ENCODE measurements at places on chromosomes 7 and 10.

DNA sequence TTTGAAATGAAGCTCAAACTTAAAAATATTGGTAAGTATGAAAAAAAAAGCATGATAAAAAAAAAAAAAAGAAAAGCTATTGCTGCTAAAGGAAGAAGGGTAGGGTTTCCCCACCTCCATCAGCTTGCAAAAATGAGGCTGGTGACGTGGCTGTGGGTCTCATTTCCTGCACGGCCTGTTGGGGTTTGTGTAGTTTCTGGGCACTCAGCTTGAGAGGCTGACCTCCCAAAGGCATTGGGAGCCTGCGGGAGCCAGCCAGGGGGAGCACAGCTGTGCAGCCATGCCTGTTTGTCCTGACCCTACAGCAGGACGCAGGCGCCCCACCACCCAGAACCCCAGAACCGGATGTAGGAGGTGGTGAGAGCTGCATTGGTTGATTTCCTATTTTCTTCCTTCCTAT is 48.8 kb upstream of the CARD11 start:
- DNase-seq = no peak

DNA sequence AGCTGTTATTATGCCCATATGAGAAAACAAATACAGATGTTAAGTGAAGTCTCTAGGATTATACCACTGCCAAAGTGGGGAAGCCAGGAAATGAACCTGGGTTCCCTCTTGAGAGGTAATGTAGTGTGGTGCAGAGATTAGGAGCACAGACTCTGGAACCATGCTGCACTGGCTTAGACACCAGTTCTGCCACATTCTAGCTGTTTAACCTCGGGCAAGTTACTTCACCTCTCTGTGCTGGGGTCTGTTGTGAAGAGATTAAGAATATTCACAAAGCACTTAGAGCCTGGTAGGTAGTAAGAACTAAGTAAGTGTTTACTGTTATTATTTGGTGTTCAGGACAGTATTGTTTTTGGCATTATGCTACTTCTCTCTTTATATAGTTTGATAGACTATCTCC is 41.9 kb downstream of the PDE6C start:
- no peak for DNase-seq

GRCh38 chr10:88116481-88116880 is 253.1 kb downstream of the PTEN start:
- DNase-seq = no peak

- no peak for DNase-seq
Observed at GRCh38 chr10:129594811-129595210, 127.8 kb downstream of the MGMT start.

DNA sequence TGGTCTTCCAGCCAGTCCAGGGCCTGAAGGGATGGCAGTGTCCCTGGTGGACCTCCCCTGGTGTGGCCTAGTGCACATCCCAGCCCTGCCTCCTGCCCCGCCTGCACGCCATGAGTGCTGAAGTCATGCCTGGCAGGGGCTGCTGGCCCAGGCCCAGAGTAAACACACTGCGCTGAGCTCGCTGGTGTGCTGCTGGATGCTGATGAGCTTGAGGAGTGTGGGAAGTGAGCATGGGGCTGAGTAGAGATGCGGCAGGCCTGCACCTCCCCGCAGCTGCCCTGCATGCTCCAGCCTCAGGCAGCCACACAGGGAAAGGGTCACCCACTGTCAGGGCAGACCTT is 43.2 kb downstream of the HTRA1 start:
- DNase-seq = no peak

DNA sequence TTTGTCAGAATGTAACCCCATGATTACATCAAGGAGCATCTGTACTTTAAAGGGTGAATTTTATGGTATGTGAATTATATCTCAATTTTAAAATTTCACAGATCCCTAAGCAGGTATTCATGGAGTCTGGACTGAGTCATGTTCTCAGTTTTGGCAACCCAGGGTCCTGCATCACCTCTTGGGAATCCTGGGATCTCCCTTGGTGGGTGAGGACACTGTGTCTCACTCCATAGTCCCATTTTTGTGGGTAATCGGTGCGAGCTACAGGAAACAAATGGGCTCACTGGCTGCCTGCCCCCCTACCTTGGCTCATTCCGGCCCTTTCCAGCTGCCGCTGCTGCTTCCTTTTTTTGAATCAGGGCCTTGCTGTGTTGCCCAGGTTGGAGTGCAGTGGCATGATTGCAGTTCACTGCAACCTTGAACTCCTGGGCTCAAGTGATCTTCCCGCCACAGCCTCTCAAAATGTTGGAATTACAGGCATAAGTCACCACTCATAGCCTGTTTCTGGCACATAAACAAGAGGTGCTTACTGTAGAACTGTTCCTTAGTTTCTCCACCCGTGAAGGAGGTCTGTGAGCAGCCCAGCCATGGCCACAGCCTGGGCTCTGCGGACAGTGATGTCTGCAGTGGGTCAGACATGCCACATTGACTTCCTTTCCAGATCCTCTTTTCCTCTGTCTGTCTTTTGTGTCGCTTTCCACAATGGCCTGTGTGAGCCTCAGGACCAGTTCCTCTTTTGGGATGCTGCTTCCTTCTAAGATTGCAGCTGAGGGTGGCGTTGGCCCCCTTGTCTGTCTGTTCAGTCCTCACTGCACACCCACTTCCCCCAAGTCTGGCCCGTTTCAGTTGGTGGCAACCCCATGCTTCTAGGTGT is 14.5 kb downstream of the PALD1 start:
- no peak for DNase-seq

GRCh38 chr7:73642834-73643233 is 18.5 kb upstream of the MLXIPL start:
- DNase-seq = no peak

GRCh38 chr7:146414937-146415336 is 298.3 kb downstream of the CNTNAP2 start:
- no peak for DNase-seq

GRCh38 chr10:71555087-71555723 is 158.5 kb downstream of the CDH23 start:
- DNase-seq = no peak

GRCh38 chr7:116200963-116201362 is 9.4 kb upstream of the TES start:
- no peak for DNase-seq

GRCh38 chr10:43573250-43574000 is 991 bp downstream of the ZNF239 start:
- no peak for DNase-seq

DNA sequence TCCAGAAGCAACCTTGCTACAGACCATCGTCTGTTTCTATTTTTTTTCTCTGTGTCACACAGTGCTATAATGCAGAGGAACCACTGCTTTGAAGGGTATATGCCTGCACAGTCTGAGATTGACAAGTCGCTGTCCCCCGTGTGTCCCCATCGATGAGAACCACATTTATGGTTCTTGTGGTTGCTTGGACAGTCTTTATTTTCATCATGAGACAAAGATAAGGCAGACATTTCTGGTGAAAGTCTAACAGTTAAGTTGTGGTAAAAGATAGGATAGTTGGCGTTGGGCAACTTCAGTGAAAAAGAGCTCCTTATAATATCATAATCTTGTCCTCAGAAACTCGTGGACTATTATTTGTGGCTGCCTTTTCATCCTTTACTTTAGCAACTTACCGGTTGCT is 6.3 kb upstream of the AKR1E2 start:
- DNase-seq = no peak

GRCh38 chr7:6165521-6166320 is 106.7 kb downstream of the CYTH3 start:
- no peak for DNase-seq

DNA sequence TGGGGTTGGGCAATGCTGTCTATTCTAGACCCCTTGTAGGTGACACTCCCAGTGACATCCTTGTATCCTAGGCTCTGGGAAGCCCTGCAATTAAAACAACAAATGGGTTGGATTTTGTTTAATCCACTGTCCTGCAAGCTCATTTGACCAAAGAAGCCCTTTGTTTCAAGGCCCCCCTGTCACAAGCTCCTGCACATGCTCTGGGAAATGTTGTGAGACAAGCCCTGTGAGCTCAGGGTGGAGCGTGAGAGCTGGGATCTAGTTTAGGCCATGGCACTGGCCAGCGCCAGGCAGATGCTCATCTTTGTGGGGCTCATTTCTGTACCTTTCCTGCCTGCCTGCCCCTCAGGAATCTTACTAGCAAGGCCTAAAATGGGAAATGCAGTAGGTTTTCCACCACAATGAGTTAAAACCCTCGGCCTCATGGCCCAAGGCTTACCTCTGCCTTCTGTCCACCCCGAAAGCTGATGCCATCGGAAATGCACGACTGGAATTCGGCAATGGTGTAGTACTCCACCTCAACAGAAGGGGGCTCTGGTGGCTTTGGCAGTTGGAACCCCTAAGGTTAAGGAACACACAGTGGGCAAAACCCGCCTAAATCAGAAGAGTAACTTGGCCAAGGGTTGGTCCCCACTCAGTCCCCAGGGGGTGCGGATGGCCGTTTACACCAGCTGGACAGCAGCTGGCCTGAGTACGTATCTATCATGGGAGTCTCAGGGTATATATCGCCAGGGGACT is 112.0 kb downstream of the NEURL1 start:
- no peak for DNase-seq

- no peak for DNase-seq
Observed at GRCh38 chr10:124339119-124340032, 79.3 kb downstream of the OAT start.

- no peak for DNase-seq
Observed at GRCh38 chr10:30818854-30819253, 189.3 kb upstream of the LYZL2 start.

GRCh38 chr10:124095096-124095495 is 1.7 kb upstream of the CHST15 start:
- no peak for DNase-seq

GRCh38 chr7:96285579-96285978 is 36.3 kb downstream of the SLC25A13 start:
- no peak for DNase-seq

- DNase-seq = no peak
Observed at GRCh38 chr7:144866189-144866588, 30.3 kb upstream of the TPK1 start.

DNA sequence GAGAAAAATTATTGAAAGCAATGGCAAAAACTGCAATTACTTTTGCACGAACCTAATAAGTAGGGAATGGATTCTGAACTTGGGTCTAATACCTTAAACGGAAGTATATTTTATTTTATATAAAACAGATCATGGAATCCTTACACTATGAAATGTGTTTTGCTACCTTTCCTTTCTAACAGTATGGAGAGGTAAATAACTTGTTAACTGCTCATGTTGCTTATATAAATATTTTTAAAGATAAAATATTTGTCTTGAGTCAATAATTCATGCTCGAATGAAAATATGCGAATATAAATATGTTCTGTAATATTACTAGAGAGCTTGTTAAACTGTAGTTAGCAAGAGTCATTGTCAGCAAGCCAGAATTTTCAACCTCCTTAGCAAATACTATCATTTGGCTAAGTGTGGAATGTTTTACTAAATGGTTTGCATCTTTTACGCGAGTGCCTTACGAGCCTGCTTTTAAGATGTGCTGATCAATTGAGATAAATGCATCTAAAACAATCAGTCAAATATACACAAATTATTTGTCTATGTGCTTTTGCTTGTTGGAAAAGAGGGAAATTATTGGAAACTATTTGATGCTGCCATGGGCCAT is 5.9 kb downstream of the GNAT3 start:
- no peak for DNase-seq

DNA sequence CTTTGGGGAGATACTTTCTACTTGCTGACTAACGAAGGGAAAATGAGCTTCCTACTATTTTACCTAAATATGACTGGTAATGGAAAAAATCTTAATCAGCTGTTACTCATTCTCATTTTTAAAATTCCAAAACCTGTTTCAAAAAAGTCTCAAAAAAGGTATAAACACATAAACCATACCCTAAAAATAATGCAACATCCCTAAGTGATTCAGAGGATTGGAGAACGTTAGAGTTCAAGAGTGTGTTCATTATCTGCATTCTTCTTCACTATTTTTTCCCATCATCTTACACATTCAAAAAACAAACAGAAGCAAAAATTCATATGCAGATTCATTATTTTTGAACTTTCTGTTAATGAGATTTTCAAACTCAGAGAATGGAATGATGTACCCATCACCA is 150.4 kb upstream of the GNAI1 start:
- DNase-seq = no peak

DNA sequence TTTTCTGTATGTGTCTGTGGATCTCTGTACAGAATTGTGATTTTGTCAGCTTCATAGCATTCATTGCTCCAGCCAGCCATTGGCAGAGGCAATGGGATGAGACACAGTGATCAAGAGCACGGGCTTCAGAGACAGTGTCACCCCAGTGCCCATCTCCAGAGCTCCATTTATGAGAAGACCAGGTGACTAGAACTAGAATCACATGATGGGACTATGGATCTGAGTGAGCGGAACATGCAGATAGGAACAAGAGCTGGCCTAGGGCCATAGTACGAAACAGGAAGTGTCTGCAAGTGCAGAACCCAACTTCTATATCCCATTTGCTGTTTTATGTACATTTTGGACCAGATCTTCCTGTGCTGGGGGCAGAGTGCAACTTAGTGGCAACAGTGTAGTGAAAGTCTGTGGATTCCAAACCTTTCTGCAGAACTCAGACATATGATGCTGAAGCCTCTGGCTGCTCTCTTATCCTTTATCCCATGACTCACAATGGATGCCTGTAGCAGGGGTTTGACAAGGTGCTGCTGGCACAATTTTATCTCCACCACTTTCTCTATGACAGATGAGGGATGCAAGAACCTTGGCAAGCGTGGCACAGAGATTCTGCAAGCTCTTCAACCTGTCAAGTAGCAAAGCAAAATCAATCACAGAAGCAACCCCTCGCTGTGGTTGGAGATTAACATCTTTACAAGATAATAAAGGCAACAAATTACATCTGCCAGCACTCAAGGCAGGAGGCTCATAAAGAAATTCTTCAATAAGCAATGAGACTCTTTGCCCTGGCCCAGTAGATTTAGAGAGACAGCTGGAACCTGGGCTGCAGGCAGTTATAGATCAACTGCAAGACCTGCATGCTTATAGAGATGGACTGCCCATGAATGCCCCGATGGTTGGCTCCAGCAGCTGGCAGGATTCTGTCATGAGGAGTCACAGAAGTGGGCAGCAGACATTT is 681.3 kb downstream of the TNS3 start:
- no peak for DNase-seq

GRCh38 chr7:121436688-121437087 is 40.6 kb upstream of the FAM3C start:
- no peak for DNase-seq

GRCh38 chr10:131427281-131427680 is 115.8 kb upstream of the TCERG1L start:
- no peak for DNase-seq

DNA sequence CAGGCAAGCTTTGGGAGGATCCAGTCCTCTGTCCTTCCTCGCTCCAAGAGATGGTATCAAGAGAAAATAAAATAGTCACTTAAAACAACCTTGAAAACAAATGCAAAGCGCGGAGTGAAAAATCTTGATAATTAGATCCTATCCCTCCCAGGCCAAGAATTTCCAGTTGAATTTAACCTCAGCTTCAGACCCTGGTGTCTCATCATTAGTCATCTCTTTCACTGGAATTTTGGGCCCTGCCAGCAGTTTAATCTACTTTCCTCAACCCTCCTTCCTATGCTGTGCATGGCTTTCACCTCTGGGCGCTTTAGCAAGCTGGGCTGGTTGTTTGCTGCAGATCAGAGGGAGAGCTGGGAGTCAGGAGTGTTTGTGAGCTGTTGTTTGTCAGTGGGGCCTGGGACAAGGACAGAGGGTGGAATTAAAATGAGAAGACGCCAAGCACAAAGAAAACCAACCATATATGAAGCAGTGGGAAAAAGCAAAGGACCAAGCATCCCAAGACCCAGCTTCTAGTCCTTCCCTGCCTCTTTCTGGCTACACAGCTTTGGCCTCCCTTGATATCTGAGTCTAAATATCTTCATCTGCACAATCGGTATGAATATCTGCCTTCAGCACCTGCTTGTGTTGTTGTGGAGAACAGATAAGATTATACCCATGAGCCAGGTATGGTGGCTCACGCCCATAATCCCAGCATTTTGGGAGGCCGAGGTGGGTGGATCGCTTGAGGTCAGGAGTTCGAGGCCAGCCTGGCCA is 13.5 kb downstream of the MYOF start:
- DNase-seq = no peak
